ENCODE measurements at places on chromosomes 12 and 14. TPM values are rescaled to one million over a fixed set of nuclear protein-coding genes. Genes with fewer than 3 reads are reported as not detected.

The LBHD2 gene
- total RNA-seq: not detected

The MYBPC1 gene
- not detected for total RNA-seq

GRCh38 chr12:115223322-115223721, 539.3 kb upstream of the TBX3 start:
- no peaks in the 10 kb centered on the region for H3K27me3 ChIP-seq
- no peak overlapping the region for H3K4me3 ChIP-seq
- H3K27ac ChIP-seq: no peak overlapping the region

The APOLD1 gene
- total RNA-seq: 0.29 TPM

DNA sequence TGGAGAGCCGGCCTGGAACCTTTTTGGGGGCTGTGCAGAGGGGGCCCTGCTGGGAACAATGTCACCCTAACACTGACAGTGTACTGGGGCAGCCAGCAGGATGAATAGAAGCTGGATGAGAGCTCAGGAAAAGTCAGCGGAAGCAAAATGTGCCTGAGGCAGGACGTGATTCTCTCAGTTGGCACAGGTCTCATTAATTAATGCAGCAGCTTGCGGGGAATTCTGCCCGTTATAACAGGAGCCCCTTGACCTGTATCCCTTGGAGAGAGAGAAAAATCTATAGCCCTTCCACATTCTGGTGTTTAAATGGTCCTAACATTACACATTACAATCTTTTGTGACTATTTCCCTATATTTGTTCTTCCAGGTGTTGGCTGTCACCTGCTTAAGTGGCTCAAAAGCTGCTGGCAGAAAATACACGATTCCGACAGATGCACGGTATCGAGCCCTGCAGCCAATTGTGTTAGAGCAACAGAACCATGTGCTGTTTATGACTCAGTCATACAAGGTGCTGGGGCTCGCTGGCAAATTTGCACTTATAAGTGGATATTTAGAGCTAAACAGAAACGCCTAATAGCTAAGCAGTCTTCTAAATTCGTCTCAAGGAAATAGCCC, 854.7 kb downstream of the AACS start:
- H3K36me3 ChIP-seq: no peaks in the 10 kb centered on the region
- no peak overlapping the region for H3K27ac ChIP-seq
- H3K27me3 ChIP-seq: no peaks in the 10 kb centered on the region
- no peaks in the 10 kb centered on the region for H3K4me1 ChIP-seq

The TMEM132C gene
- total RNA-seq: 2.2 TPM

GRCh38 chr12:112198120-112198733, 72.9 kb downstream of the TRAFD1 start:
- no peak overlapping the region for H3K27ac ChIP-seq
- DNase-seq: peak; percentile 82
- H3K4me1 ChIP-seq: no peaks in the 10 kb centered on the region
- H3K36me3 ChIP-seq: peaks cover 100% of the 10 kb centered on the region
- no peak overlapping the region for H3K4me3 ChIP-seq
- no peaks in the 10 kb centered on the region for H3K27me3 ChIP-seq

GRCh38 chr14:51012055-51012454, 67.8 kb upstream of the PYGL start:
- H3K27me3 ChIP-seq: no peaks in the 10 kb centered on the region
- H3K4me3 ChIP-seq: no peak overlapping the region
- no peaks in the 10 kb centered on the region for H3K4me1 ChIP-seq
- DNase-seq: no peak
- no peaks in the 10 kb centered on the region for H3K36me3 ChIP-seq

The ZNF664 gene
- total RNA-seq: 68.3 TPM

DNA sequence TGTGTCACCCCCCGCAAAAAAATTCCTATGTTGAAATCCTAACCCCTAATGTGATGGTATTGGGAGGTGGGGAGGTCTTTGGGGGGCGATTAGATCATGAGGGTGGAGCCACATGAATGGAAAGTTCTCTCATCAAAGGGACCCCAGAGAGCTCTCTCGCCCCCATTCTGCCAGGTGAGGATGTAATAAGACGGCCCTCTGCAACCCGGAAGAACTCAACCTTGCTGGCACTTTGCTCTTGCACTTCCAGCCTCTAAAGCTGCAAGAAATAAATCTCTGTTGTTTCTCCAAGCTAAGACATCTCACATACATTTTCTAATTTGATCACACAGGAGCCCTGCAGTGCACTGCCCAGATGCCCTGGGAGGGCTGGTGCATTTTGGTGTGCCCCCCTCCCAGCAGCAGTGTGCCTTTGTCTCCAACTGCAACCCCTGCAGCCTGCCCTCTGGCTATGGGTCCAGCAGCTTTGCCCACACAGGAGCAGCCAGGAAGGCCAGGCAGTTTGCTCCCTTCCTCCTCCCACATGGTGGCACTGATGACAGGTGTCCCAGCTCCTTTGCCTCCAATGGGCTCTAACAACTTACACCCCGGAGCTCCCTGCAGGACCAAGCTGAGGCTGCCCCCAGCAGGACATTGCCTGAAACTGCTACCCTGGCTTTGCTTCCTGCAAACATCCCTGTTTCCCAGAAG, 59.3 kb downstream of the C14orf132 start:
- H3K4me3 ChIP-seq: no peak overlapping the region
- peak; percentile 56 for DNase-seq
- H3K27me3 ChIP-seq: no peaks in the 10 kb centered on the region
- no peaks in the 10 kb centered on the region for H3K36me3 ChIP-seq
- H3K4me1 ChIP-seq: peaks cover 8% of the 10 kb centered on the region

GRCh38 chr12:56723889-56724700, 1.0 kb downstream of the NACA start:
- H3K36me3 ChIP-seq: peaks cover 27% of the 10 kb centered on the region
- DNase-seq: peak; percentile 72
- no peaks in the 10 kb centered on the region for H3K27me3 ChIP-seq
- peaks cover 66% of the 10 kb centered on the region for H3K4me1 ChIP-seq

GRCh38 chr14:85439696-85440328, 90.1 kb upstream of the FLRT2 start:
- no peaks in the 10 kb centered on the region for H3K4me1 ChIP-seq
- no peak overlapping the region for H3K4me3 ChIP-seq
- no peaks in the 10 kb centered on the region for H3K27me3 ChIP-seq
- H3K27ac ChIP-seq: no peak overlapping the region
- H3K36me3 ChIP-seq: no peaks in the 10 kb centered on the region
